ENCODE measurements at places on chromosomes 7 and 10. TPM values are rescaled to one million over a fixed set of nuclear protein-coding genes. Genes with fewer than 3 reads are reported as not detected.

CFAP46 gene
- 2.0 TPM for polyA plus RNA-seq

ANKRD22 gene
- polyA plus RNA-seq: not detected

PHYHIPL gene
- not detected for polyA plus RNA-seq

PDZD7 gene
- polyA plus RNA-seq: 0.53 TPM

LRMDA gene
- 0.12 TPM for polyA plus RNA-seq

SUN3 gene
- polyA plus RNA-seq: not detected

RBM33 gene
- polyA plus RNA-seq: 5.0 TPM

CLRN3 gene
- polyA plus RNA-seq: not detected

HSPA12A gene
- polyA plus RNA-seq: 7.9 TPM

EBLN1 gene
- not detected for polyA plus RNA-seq

FZD8 gene
- polyA plus RNA-seq: 0.31 TPM

ANK3 gene
- polyA plus RNA-seq: 0.09 TPM

DNAH11 gene
- polyA plus RNA-seq: 0.87 TPM

PRKCQ gene
- 0.06 TPM for polyA plus RNA-seq

FAM25G gene
- polyA plus RNA-seq: not detected

DNAJC12 gene
- 0.13 TPM for polyA plus RNA-seq

DNA sequence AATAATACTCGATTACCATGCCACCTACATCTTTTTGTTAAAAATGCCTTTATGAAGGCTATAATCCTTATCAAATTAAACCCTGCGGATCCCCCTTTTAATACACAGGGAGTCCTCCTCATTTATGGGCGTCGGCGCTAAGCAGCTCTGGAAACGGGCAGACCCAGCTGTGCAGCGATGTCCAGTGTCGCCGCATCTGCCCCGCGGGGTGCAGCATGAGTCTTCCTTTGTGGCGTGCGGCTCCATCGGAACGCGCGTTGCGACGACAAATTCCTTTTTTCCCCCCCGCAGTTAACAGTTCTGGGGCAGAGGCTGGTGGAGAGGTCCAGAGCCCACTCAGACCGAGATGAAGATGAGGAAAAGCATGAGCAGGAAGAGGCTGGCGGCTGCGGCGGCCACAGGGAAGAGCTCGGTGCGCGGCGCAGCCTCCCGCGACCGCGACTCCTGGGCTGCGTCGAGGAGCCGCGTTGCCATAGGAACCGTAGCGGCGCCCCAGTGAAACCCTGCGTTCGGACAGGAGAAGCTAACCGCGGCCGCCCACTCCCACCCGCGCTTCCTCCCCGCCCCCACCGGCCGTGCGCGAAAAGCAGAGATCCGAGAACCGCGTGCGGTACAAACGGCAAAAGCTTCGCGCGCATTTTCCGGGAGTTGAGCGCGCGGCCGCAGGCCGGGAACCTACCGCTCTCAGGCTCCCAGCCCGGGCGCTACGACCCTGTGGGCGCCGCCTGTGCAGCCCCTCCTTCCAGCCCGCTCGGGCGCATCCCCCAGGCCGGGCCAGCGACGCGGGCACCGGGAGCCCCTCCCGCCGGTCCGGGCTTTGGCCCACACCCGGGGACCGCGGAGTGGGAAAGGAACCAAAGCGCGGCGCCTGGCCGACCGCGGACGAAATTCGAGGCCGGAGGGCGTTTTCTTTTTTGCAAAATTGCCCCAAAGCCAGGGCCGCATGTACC is 130.6 kb downstream of the SPAG6 start:
- DNase-seq: no peak

- DNase-seq: no peak
These were observed 3.4 kb upstream of the MLLT10 start for GRCh38 chr10:21530641-21531040.

DNA sequence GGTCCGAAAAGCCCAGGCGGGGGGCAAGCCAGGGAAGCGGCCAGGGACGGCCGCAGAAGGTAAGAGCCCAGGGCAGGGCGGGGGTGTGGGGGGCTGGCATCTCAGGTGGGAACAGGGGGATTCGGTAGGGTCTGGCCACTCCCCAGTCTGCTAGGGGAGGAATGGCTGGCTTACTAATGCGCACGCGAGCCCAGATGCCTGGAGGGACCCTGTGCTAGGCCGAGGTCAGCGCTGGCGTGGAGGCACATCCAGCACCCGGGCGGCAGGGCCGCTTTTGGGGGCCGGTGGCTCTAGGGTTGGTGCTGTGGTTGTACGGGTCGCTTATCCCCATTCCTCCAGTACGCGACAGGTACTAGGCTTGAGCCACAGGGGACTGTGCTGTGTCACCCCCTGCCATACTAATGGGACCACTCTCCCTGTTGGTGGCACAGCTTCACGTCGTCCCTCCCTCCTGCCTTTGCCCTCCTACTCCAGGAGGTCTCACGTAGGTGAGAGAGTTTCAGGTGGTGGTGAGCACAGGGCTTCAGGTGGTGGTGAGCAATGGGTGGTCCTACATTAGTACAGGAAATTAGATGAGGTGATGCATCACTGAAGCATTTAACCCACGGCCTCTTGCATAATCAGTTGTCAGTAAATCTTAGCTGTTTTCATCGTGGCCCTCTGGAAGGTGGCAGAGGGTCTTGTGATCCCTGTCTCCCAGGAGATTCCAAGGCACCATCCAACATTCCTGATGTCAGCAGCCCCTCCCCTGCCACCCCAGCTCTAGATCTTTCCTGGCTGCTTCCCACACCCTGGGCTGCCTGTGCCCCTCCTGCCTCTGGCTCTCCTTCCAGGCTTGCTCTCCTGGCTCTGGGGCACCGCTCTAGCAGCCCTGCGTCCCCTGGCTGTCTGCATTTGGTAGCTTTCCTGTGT is 971 bp downstream of the AEBP1 start:
- peak; percentile 43 for DNase-seq

- DNase-seq: no peak
These were observed 658.6 kb downstream of the CCSER2 start for GRCh38 chr10:84987039-84987438.

- DNase-seq: no peak
These were observed 16.6 kb downstream of the JAZF1 start for GRCh38 chr7:28163949-28164348.

- no peak for DNase-seq
These were observed 1.3 kb downstream of the ZNRF2 start for GRCh38 chr7:30285536-30286284.

DNA sequence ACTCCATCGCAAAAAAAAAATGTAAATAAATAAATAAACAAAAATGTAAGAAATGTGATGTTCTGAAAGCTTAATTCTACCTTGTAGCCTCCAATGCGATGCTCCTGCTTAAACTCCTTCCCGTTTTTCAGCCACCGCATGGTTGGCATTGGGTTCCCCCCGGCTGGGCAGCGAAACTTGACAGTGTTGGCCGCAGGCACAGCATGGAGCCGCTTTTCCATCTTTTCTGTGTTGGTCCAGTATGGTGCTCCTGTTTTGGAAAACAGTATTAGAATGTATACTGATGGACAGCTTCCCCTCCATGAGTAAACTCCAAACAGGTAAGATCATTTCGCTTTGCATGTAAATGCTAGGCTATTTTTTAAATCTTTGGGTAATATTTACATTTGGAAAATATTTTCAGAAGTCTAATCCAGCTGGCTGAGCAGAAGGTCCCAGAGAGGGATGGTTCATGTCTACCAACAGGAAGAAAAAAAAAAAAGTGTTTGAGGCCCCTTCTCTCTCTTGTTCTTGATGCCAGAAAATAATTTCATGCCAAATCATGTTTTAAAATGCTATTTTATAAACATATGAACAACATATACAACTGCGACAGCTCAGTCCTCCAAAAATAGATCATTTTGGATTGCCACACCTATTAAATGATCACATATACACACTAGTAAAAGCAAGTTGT is 46.9 kb downstream of the FGFR2 start:
- DNase-seq: no peak

DNA sequence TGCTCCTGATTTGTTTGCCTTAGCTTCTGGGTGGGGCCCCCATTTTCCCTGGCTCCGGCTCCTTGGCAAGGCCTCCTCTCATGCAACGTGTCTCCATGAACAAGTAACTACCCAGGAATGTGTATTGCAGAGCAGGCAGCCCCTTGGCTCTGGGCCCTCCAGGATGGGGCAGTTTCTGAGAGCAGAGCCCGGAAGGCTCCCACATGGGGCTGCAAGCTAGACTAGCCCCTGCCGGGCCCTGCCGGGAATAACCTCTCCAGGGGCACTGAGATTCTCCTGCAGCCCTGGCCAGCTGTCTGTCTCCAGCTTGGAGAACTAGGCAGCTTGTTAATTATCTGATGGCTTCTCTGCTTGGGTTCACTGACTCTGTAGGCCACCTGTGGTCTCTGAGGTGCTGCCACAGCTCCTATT is 184.0 kb upstream of the INHBA start:
- DNase-seq: peak; percentile 85

GRCh38 chr7:68800316-68800715 is 798.0 kb upstream of the AUTS2 start:
- DNase-seq: no peak

DNA sequence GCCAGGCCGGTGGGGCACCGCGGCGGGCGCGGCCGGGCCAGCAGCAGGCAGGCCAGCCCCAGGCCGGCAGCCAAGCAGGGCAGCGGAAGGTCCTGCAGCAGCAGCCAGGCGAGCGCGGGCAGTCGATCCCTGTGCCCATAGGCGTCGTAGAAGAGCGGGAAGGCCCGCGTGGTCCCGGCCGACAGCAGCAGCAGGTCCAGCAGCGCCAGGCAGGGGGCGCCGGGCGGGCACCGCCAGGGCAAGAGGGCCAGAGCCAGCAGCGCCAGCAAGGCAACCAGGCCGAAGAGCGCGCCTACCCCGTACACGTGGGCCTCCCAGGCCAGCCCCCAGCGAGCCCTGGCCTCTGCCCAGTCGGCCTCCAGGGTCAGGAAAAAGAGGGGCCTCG is 8.4 kb upstream of the RBM28 start:
- DNase-seq: no peak

DNA sequence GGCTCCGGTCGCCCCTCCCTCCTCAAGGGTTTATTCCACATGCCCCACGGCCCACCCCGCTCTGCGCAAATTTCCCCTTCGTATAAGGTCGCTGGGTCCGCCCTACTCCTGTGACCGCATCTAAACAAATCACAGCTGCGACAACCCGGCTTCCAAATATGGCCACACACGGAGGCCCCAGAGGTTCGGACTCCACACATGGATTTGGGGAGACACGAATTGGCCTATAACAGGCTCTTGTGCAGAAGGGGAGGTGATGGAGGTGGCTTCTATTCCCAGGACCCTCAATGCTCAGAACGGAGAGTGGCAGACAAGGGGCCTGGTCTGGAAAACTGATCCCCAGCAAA is 90.1 kb downstream of the FOXL3 start:
- DNase-seq: no peak

GRCh38 chr10:123083811-123084210 is 52.0 kb upstream of the HMX3 start:
- DNase-seq: no peak

GRCh38 chr10:79376078-79376628 is 28.9 kb downstream of the PPIF start:
- no peak for DNase-seq

DNA sequence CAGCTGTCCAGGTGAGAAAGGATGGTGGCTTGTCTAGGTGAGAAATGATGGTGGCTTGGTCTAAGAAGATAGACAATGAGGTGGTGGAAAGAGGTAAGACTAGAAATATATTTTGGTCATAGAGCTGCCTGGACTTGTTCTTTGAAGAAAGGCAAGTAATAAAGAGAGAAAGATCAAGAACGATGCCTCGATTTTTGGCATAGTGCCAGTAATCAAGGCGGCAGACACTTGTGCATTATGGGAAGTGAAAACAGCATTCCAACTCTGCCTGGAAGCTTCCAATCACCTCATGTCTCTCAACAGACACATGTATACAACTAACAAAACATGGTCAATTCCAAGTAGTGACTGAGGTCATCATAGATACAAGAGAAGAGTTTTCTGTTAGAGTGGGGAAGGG is 423.8 kb upstream of the NRP1 start:
- DNase-seq: no peak

DNA sequence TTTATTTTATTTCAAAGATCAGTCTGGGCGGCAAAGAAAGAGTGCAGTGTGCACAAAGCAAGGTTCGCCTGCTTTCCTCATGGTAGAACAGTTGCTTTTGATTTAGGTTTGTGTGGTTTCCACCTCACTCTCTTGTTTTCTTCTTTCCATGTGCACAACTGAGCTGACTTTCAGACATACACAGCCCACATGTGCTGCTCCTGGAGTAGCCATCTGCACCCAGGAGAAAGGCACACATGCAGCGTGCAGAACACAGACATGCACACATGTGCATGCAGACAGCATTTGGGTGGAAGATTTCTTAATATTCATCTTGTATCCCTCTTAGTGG is 302.1 kb downstream of the FZD1 start:
- no peak for DNase-seq

GRCh38 chr10:128268015-128268722 is 141.9 kb upstream of the MKI67 start:
- no peak for DNase-seq

- DNase-seq: no peak
These were observed 17.0 kb downstream of the FAM131B start for GRCh38 chr7:143345428-143345900.

DNA sequence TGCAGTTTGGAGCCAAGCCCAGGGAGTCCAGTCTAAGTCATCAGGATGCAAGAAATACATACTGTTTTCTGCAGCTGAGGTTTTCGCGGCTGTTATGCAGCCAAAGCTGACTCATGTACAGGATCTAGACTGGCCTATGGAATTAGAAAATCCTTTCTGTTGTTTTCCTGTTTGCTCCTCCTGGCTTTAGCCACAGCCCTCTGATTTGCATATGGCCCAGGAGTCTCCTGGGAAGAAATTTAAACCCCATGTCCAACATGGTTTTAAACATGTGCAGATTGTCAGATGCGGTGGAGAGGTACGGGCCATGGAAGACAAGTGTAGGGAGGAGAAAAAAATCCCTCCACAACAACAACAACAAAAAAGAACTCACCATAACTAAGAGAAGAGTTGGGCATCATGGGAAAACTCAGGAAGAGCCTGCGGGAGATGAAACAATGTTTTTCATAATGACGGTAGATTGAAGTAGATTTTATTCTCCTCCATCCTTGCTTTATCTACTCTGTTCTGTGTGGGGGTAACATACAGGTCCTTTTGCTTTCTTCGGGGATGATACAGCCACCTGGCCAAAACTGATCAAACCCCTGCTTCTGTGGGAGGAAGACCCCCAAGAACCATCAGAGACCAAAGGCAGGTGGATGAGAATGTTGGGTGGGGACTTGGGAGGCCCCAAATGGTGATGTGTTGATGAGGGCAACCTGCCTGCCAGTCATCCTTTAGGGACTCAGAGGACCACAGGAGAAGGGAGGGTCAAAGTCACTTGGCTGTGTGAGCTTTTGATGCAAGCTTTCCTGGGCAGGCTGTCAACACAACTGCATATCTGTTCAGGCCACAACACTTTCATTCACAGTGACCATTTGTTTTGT is 29.8 kb upstream of the GNA12 start:
- no peak for DNase-seq

DNA sequence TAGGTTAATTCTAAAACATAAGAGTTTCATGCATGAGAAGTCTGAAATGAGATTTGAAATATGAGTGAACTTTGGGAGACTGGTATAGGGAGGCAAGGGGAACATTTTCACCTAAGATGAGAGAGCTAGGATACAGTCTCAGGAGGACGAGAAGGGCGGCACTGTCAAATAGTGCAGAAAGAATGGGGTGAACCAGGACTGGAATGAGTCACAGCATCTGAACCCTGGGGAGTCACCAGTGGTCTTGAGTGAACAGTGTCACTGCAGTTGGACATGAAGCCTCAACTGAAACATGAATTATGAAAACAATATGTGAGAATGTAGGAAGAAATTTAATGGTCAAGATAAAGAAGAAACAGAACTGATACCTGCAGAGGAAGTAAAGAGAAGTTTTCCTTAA is 33.8 kb downstream of the GNG11 start:
- no peak for DNase-seq

Measured in BJ (cell line).